ENCODE measurements at places on chromosomes 4 and X.
A peak's percentile ranks its signal among the peaks of the same experiment; 100 is the strongest.

DNA sequence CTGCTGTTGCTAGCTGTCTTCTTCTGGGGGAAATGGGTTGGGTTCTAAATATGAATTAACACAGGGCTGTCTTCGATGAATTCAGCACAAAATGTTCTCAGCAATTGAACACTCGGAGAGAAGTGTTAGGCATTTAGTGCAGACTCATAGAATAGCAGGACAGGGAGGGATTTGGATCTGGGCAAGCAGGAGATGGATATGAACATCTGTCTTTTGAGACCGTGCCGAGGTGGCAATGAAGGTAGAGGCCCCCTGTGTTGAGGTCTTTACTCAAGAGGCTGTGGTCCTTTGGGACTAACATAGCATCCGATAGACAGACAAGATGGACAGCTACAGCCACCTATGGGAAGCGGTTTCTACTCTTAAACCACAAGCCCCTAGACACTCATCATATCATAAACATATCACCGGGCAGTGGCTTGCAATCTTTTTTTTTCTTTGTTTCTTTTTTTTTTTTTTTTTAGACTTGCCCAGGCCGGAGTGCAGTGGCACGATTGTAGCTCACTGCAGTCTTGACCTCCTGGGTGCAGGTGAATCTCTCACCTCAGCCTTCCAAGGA lies 6.7 kb downstream of the CD99 start:
- DNase-seq = no peak

GRCh38 chrX:15158736-15159406 lies 111.0 kb downstream of the ASB9 start:
- no peak for DNase-seq

- no peak for DNase-seq
These were observed 87.6 kb downstream of the GAB1 start for GRCh38 chr4:143424276-143424675.

DNA sequence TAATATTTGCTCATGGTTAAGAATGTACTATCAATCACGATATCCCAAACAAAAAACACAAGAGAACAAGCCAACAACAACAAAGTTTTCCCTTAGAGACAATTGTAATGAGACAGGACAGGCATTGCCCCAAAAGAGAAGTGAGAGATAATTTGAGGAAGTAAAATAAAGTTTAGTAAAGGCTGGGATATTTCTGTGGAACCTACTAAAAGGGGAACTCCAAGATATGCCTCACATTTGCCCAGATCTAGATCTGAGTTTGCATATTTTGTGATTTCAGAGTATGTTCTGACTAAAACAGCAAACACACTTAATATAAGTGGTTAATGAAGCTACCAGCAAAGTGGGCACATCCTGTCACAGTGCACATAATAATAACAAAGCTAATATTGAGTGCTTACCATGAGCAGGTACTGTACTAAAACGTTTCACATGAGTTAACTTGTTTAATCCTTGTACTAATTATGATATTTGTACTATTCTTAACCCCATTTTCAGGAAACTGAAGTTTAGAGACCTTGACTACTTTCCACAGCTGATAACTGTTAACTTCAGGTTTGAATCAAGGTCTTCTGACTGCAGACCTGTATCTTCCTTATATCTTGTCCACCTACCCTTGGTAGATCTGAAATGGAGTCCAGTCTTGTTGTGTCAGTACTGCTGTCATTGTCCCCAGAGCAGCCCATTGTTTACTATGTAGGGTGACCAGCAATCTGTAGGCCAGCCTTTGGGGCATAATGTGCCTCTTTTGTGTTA lies 26.0 kb upstream of the BMP2K start:
- no peak for DNase-seq

GRCh38 chr4:143558286-143558685 lies 44.8 kb downstream of the SMARCA5 start:
- no peak for DNase-seq

DNA sequence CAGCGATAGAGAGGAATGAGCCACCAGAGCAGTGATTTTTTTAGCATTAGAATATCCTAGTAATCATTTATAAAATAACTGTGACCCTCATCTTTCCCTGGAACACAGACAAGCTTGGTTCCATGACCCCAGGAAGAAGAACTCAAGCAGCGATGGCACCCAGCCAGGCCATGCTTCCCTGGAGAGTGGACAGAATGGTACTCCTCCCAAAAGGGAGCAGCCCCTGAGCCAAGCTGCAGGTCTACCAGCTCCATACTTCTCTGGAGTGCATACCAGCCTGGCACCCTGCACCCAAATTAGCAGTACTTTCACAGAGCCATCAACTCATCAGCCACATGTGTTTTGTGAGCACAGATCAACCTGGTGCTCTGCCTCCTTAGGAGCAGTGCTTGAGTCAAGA lies 310.9 kb upstream of the PCDH10 start:
- no peak for DNase-seq

- no peak for DNase-seq
These were observed 254.4 kb upstream of the PGRMC2 start for GRCh38 chr4:128542047-128542446.

DNA sequence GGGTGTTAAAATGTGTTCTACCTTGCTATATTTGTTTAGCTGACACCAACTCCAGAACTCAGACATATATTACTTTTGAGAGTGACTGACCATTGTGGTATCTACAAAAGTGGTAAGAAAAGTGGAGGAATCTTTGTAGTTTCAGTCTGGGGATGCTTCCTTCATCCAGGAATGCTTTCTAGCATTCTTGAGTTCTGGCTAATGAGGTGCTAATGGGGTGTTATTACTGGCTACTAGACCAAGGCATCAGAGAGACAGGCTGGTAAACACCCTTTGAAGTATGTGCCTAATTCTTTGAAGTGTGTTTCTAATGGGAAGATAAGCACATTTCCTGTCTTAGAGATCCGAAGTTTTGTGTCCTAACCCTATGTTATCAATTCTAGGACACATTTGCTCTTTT lies 310.4 kb downstream of the SPRY1 start:
- DNase-seq = peak; percentile 24

GRCh38 chr4:91147067-91147466 lies 1019.9 kb downstream of the CCSER1 start:
- no peak for DNase-seq

DNA sequence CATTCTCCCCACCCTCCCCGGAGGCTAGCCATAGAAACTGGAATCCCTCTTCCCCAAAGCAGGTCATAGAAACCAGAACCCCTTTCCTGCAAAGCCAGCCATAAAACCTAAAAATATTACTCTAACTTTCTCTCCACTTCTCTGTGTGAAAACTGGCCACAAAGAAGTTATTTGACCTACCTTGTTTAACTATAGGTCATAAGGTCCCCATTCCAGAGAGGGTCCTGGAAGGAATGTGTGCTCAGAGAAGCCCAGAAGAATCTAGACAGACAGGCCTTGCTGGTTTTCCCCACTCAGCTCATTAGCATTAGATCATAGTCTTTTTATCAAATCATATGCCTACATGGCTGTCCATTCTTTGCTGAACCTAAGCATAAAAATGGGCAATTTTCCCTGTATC lies 52.8 kb upstream of the TEX13A start:
- DNase-seq = peak; percentile 47

GRCh38 chrX:130415201-130415600 lies 13.4 kb downstream of the RBMX2 start:
- no peak for DNase-seq

GRCh38 chrX:129116676-129117470 lies 406.4 kb downstream of the SMARCA1 start:
- no peak for DNase-seq

- no peak for DNase-seq
These were observed 10.0 kb upstream of the SPP1 start for GRCh38 chr4:87965501-87965975.

DNA sequence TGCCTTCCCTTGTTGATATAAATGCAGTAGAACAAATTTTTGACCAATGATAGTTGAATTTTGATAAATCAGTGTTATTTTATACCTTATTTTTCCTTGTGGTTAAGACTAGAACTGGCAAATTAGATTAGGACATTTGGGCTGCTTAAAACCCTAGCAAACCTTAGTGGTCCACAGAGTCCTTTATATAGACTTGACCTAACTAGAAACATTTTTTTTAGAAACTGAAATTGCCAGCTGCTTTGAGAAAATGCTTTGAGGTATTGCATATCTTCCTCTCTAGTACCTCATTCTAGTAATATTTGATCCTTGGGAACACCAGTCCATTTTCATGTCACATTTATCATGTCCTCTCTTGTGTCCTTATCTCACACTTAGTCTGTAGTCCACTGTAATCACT lies 580.3 kb downstream of the FSTL5 start:
- DNase-seq = no peak

- DNase-seq = no peak
These were observed 68.7 kb downstream of the MGST2 start for GRCh38 chr4:139734201-139734874.

DNA sequence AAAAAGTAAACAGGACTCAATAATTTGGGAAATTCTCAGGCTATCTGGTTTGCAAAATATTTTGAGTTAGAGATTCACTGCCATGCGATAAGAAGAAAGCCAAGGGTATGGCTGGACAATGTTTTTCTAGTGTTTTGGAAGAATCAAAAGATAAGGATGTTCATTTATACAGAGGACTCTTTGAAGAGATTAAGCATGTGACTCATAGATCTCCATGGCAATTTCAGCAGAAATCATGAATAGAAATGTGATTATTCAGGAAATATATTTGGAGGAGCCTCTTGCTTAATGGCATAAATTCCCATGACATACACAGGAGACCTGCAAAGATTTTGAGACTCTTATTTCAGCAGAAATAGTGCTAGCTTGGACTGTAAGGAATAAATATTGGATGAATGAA lies 16.7 kb upstream of the FRAS1 start:
- DNase-seq = no peak

GRCh38 chrX:84186603-84187532 lies 1.1 kb downstream of the RPS6KA6 start:
- DNase-seq = peak; percentile 36

- no peak for DNase-seq
These were observed 21.7 kb downstream of the KIAA0232 start for GRCh38 chr4:6804082-6804752.

DNA sequence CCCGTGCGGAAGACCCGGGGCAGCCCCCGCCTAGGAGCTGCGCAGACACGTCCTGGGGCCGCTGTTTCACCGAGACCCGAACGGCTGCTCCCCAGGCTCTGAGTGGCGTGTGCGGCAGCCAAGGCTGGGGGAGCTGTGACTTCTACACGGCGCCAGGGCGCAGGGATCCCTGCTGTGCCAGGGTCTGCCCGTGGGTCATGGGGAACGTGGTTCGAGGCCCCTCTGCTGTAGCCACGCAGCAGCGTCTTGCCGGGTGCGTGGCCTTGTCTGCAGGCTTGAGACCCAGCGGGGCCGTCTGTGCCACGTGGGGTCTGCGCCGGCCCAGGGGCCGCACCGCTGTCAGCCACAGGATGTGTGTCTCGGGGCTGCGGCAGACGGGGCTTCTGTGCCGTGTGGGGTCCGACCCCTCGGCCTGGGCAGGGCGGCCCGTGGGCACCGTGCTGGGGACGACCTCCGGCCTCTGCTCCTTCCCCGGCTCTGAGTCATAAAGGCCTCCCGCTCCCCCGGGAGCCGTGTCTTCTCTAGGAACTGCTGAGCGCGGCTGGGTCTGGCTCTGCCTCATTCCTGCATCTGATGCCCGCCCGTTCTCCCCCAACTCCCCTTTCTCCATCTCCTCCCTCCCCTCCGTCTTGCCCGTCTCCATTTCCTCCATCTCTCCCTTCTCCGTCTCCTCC lies 12.7 kb upstream of the GTPBP6 start:
- peak; percentile 56 for DNase-seq

GRCh38 chr4:47647544-47647943 lies 162.5 kb downstream of the ATP10D start:
- no peak for DNase-seq

DNA sequence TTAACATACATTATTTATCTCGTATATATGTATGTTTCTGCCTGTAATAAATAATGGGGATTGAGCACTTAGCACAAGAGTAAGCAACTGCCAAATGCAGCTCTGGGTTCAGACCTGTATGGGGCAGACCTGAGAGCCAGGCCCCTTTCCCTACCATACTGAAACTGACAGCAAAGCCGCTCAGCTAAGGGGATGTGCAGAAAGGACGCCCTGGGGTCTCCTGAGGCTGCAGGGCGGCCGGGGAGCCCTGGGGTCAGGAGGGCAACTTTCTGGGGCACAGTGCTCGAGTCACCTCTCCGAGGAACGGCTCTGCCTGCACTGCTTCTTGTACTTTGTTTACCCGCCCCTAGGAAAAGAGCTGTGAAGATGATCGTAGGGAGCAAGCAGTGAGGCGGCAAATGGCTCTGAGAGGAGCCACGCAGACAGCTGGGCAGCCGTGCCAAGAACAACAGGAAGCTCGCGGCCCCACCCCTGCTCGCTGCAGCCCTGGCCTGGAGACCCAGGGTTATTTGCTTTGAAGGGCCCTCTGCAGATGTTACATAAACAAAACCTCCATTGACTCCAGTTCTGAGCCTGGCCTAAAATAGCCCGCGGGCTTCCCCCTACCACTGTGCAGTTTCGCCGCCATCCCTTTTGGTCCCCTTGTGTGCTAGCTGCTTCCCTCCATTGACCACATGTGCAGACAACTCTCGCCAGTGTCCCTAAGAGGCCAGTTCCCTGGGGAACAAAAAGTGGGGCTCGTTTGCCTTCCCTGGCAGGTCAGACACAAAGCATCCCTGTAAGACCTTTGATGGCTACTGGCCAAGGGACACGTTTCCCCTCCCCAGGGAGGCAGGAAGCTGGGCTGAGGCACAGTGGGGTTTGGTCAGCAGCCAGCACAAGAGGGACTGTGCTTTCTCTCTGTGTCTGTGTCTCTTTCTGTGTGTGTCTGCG lies 111.3 kb upstream of the LNX1 start:
- DNase-seq = peak; percentile 88

DNA sequence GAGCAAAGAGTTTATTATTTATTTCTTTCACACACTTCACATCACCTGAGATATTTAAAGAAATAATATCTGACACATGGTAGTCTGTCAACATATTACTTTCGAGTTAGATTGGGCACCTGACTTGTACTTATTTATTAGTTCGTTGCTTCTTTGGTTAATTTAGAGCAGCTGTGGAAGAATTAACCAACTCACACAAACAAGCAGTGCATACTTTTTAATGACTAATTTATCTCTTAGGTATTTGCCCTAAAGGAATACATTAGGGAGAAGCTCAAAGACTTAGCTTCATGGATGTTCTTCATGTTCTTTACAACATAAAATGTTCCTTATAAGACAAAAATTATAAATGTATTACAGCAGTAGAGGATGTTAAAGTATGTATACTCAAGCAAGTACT lies 242.9 kb downstream of the ARHGAP24 start:
- DNase-seq = no peak

- DNase-seq = no peak
These were observed 116.3 kb downstream of the UNC5C start for GRCh38 chr4:95432466-95432865.

DNA sequence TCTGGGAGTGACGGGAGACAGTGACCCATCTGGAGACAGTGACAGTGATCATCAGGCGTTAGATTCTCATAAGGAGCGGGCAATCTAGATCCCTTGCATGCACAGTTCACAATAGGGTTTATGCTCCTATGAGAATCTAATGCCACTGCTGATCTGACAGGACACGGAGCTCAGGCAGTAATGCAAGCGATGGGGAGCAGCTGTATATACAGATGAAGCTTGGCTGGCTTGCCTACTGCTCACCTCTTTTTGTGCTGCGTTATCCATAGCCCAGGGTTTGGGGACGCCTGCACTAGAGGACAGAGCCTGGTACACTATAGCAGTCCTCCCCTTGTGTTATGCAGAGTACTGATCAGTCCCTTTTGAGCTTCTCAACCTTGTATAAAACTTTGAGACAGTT lies 23.5 kb downstream of the NFKB1 start:
- DNase-seq = no peak

- DNase-seq = no peak
These were observed 8.5 kb downstream of the RAB9A start for GRCh38 chrX:13697455-13697854.

- no peak for DNase-seq
These were observed 469.0 kb downstream of the TLL1 start for GRCh38 chr4:166341992-166342391.

GRCh38 chr4:187108845-187109244 lies 385.2 kb upstream of the FAT1 start:
- no peak for DNase-seq

Measured in ELF-1 (cell line).